ENCODE measurements at places on chromosomes 4 and X.

- DNase-seq = no peak
These were observed 775.6 kb downstream of the STIM2 start for GRCh38 chr4:27635936-27636913.

DNA sequence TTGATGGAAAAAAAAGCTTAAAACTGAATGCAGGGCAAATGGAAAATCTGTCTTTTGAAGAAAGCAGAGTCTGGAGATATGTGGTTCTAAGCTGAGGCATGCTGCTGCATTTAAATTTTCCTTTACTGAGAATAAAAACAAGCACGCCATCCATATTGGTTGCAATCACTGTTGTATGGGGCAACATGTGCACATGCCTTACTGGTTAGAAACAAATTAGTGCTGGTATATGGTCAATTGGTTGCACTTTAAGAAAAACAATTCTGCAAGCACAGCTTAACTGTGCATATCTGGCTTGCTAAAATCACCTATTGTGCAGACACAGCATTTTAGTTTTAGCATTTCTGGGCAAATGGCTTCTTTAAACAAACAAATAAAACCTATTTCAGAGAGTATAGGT is 239.1 kb downstream of the NDST4 start:
- no peak for DNase-seq

DNA sequence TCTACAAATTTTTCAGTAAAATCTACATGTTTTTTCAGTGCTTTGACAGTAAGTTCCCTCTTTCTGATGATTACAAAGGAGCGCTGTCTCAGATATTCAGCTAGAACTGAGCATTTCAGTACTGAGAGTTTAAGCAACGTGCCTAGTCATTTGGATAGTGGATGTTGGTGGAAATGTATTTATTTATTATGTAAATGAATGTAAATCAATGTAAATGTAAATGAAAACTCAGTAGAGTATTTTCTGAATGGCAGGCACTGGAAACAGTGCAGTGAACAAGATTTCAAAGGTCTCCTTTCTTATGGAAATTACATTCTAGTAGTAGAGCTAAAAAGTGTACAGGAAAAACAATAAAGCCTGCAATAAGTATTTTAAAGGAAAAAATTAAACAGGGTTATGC is 370.2 kb upstream of the SPANXN4 start:
- no peak for DNase-seq

GRCh38 chr4:7650606-7651385 is 216.1 kb upstream of the PSAPL1 start:
- peak; percentile 43 for DNase-seq

DNA sequence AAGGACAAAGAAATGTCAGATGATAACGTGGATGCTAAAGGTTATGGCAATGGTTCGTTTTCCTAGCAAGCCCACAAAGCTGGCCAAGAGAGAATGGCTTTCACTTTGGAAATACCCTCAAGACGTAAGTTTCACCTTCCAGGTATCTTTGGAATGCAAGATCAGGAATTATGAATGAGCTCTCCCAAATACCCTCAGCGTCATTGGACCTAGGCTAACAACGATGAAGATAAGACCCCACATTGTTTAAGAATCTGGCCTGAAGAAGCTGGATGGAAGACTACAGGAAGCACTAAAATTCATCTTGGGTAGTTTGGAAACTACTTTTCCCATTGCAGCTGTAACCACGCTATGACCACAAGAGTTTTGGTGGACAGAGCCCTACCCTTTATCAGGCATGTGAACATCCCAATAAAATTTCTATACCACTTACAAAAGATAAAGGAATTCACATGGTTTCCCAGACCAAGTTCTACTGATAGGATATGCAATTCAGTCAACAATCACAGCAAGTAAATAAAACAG is 111.9 kb downstream of the KDR start:
- DNase-seq = no peak

DNA sequence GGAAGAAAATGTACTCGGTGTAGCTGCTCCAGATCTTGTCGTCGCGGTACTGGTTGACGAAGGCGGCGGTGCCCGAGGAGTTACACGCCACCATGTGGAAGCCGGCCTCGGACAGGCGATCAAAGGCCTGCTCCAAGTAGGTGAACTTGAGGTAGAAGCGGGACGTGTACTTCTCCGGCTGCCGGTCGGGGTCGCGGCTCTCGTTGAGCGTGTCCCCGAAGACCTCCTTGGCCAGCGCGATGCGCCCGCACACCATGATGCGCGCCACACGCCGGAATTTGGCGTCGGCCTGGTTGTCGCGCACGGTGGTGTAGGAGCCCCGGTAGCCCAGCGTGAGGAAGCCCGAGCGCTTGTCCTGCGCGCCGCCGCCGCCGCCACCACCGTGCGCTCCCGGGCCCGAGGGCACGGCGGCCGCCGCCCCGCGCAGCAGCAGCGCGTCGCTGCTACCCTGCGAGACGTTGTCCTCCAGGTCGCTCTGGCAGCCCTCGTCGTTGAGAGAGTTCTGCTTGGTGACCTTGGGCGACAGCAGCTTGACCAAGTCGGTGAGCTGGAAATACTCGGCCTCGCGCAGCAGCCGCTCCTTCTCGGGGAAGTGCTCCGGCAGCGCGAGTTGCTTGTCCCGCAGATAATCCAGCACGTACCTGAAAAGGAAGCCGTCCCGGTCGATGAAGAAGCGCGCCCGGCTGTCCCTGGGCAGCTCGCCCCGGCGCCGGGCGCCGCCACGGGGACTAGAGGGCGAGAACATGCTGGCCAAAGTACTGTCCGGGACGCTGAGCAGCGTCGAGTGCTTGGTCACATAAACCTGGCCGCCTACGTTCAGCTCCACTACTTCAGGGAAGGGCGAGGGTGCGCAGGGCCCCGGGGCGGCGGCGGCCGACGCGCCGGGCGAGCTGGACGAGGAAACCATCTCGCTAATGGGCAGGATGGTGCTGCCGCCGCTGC is 775 bp downstream of the KCTD8 start:
- no peak for DNase-seq

DNA sequence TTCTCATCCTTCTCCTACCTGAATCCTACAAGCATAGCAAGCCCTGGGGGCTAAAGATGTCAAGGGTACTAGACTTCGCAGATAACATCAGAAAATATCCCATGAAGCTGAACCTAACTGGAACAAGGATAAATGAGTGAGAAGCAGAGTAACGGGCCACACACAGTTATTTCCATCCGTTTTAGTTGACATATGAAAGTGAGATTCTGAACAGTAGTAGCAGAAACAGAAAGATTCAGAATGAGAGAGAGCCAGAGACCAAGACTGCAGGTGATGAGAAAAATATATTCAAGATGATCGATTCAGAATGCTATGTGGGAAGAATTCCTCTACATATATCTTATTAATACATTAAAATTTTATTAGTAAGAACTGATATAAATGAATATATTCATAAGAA is 165.1 kb downstream of the TSPAN5 start:
- no peak for DNase-seq
